ENCODE measurements at places on chromosomes 2 and 18. TPM values are rescaled to one million over a fixed set of nuclear protein-coding genes. Genes with fewer than 3 reads are reported as not detected.

- H3K4me3 ChIP-seq = no peak overlapping the region
- no peak overlapping the region for H3K27ac ChIP-seq
- H3K36me3 ChIP-seq = no peaks in the 10 kb centered on the region
- DNase-seq = no peak
- H3K4me1 ChIP-seq = no peaks in the 10 kb centered on the region
- no peaks in the 10 kb centered on the region for H3K27me3 ChIP-seq
Measured at GRCh38 chr18:30970196-30970816, 72.2 kb downstream of the DSC3 start.

Gene G6PC2
- not detected for total RNA-seq

DNA sequence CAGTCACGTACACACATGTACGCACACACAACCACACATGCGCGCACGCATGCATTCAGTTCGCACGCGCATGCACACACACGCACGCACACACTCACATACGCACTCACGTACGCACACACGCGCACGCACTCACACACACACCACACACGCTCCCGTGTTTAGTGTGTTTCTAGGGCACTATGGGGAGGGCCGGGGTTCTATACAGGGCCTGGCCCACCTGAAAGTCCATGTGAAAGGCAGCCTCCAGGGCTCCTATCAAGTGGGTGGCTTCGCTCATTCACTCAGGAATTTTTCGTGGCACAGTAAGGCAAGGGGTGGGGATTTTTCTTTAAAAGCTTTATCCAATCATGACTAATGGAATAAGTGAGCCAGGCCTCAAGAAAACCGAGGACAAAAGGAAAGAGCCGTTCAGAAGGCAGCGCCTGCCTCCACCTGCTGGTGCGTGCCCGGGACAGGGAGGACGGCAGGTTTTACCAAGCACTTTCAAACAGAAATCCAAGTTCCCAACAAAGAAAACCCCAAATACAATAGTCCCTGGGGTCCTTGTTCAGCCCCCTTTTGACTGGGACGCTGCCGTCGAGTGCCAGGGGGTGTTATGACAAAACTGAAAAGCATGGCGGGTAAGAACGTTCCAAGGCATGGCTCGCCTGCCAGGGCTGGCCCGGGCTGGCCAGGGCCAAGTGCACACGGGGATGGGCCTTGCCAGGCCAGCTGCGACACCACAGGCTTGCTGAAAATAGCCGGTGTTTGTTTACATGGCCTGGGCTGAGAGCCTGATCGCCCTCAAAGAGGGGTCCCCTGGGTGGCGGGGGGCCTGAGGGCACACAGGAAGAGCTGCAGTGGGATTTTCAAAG, 110.0 kb downstream of the HDAC4 start:
- no peak overlapping the region for H3K4me3 ChIP-seq
- H3K27me3 ChIP-seq = no peaks in the 10 kb centered on the region
- H3K27ac ChIP-seq = peak overlapping the region; percentile 63

Gene KIF5C
- 47.9 TPM for total RNA-seq

GRCh38 chr2:146952696-146953095, 892.1 kb upstream of the ACVR2A start:
- DNase-seq = no peak
- H3K4me1 ChIP-seq = no peaks in the 10 kb centered on the region
- no peaks in the 10 kb centered on the region for H3K36me3 ChIP-seq
- H3K27me3 ChIP-seq = no peaks in the 10 kb centered on the region
- H3K4me3 ChIP-seq = no peak overlapping the region

Gene PMAIP1
- total RNA-seq = 0.98 TPM

GRCh38 chr18:12307701-12308385, at the start of gene TUBB6:
TSS of gene TUBB6 (plus strand) at chr18:12308241. CDS start at chr18:12308293, 52 bp downstream.
- H3K27me3 ChIP-seq = no peaks in the 10 kb centered on the region
- H3K4me3 ChIP-seq = peak within 1 kb of the TSS; percentile 75
- H3K36me3 ChIP-seq = peaks cover 29% of the 10 kb centered on the region
- peak; percentile 49 for DNase-seq
- peak within 1 kb of the TSS; percentile 93 for H3K27ac ChIP-seq

DNA sequence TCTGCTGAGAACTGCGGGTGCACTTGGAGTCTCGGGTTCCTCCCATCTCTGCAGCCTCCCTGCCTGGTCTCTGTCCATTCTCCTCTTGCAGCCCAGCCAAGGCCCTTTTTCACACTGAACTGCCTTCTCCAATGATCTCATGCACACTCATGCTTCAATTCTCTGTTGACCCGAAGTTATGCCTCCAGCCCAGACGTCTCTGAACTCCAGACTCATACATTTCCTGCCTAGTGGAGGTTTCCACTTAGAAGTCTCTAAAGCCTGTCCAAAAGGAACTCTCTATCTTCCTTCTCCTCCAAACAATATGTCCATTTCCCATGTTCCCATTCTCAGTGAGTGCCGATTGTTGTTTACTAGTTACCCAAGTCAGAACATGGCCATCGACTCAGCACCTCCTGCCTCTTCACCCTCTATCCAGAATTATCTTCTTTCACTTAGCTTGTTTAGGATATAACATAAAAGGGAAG, 155.2 kb downstream of the IRS1 start:
- DNase-seq = no peak
- no peaks in the 10 kb centered on the region for H3K27me3 ChIP-seq
- H3K4me3 ChIP-seq = no peak overlapping the region
- no peaks in the 10 kb centered on the region for H3K36me3 ChIP-seq

Gene SAP130
- 12.0 TPM for total RNA-seq

Gene CFAP65
- not detected for total RNA-seq

- H3K4me3 ChIP-seq = no peak overlapping the region
- no peaks in the 10 kb centered on the region for H3K27me3 ChIP-seq
- no peak for DNase-seq
Measured at GRCh38 chr2:118443596-118443995, 355.3 kb downstream of the INSIG2 start.

Gene FOXD4L1
- not detected for total RNA-seq

DNA sequence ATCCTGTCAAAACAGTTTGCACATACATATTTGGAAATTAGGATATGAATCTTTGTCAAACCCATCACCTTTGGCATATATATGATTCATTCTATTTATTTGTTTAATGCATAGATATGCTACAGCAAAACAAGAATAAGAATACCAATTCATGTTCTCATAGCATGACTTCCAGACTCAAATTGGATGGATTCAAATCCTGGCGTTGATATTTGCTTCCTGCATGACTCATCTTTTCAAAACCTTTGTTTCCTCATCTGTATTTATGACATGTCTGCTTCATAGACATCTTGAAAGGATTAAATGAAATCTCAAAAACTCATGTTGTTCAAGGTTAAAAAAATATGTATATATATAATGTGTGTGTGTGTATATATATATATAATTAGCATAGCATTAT, 261.3 kb downstream of the MBD5 start:
- no peak for DNase-seq
- no peaks in the 10 kb centered on the region for H3K27me3 ChIP-seq
- H3K4me1 ChIP-seq = no peaks in the 10 kb centered on the region
- H3K27ac ChIP-seq = no peak overlapping the region
- no peaks in the 10 kb centered on the region for H3K36me3 ChIP-seq

Gene ELAC1
- 2.9 TPM for total RNA-seq

DNA sequence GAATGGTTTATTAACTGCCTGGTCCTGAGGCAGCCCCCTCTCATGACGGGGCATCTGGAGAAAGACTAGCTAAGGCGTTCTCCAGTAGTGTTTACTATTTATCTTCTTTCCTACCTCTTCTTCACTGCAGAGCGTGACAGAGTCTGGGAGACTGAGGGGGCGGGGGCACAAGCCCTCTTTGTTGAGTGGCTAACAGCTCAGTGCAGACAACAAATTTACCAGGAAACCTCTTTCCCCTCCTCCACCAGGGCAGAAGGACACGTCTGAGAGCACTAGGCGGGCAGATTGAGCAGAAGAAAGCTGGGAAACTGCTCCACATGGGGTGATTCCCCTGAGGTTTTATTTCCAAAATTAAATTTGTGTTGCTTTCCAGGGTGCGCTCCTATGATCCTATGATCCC, 322.1 kb downstream of the CNTNAP5 start:
- H3K27me3 ChIP-seq = no peaks in the 10 kb centered on the region
- H3K36me3 ChIP-seq = no peaks in the 10 kb centered on the region
- no peaks in the 10 kb centered on the region for H3K4me1 ChIP-seq
- H3K27ac ChIP-seq = no peak overlapping the region
- no peak overlapping the region for H3K4me3 ChIP-seq
- no peak for DNase-seq

GRCh38 chr18:22257022-22257543, 87.7 kb downstream of the GATA6 start:
- H3K27ac ChIP-seq = no peak overlapping the region
- no peak for DNase-seq
- no peak overlapping the region for H3K4me3 ChIP-seq
- H3K4me1 ChIP-seq = no peaks in the 10 kb centered on the region
- no peaks in the 10 kb centered on the region for H3K27me3 ChIP-seq

- H3K27ac ChIP-seq = no peak overlapping the region
- H3K27me3 ChIP-seq = no peaks in the 10 kb centered on the region
- no peak overlapping the region for H3K4me3 ChIP-seq
- DNase-seq = no peak
Measured at GRCh38 chr2:96139181-96139758, 968 bp upstream of the ASTL start.

DNA sequence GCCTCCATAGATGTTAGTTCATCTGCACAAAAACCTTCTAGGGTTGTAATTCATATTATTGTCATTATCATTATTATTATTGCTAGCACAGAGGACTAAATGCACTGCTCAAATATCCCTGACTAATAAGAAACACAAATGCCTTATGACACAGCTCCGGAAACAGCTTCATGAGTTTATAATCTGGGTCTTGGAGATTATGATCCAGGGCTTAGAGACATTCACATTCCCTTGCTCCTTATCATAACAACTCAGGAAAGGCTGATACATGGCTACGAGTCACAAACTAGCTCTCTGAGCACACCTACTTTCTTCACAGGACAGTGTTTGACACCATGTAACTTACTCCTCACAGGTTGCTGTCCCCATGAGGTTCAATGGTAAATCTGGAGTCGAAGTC, 102.2 kb upstream of the TTC39C start:
- no peak overlapping the region for H3K27ac ChIP-seq
- no peak overlapping the region for H3K4me3 ChIP-seq
- H3K36me3 ChIP-seq = no peaks in the 10 kb centered on the region
- no peak for DNase-seq

Gene MROH2A
- not detected for total RNA-seq

- H3K4me3 ChIP-seq = no peak overlapping the region
- H3K27me3 ChIP-seq = no peaks in the 10 kb centered on the region
- H3K36me3 ChIP-seq = peaks cover 23% of the 10 kb centered on the region
Measured at GRCh38 chr2:143960177-143960576, 559.7 kb downstream of the ZEB2 start.

Measured in tibial nerve (tissue), 4 donors.